Foreskin keratinocyte (primary cell): ENCODE measurements at places on chromosomes 3 and 15.

DNA sequence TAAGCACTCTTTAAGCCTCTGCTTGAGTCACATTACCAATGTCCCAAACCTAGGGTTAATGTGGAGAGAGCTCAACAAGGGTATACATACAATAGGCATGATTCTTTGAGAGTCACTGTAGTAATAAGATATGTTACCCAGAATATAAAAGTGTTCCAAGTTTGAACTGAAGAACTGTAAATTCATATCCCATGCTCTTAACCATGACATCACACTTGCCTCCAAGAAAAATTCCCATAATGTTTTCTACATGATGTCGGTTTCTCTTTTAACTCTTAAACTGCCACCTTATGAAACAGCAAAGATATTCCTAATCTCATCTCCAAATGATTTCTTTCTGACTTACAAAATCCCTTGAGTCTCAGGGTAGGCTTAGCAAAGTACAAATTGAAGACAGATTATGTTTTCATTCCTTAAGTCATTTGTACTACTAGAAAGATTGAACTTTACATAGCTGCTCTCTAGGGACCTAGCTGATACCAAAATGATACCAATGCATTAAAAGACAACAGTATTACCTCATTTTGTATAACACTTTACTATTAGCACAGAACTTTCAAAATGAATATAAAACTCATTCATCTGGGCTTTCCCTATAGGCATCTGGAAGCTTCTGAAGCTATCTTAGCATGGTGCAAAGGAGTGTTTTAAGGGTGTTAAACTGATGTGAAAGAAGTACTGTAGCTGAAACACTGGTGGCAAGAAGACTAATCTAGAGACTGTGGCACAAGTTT is 127.1 kb downstream of the KCNMB2 start:
- no peak for DNase-seq

DNA sequence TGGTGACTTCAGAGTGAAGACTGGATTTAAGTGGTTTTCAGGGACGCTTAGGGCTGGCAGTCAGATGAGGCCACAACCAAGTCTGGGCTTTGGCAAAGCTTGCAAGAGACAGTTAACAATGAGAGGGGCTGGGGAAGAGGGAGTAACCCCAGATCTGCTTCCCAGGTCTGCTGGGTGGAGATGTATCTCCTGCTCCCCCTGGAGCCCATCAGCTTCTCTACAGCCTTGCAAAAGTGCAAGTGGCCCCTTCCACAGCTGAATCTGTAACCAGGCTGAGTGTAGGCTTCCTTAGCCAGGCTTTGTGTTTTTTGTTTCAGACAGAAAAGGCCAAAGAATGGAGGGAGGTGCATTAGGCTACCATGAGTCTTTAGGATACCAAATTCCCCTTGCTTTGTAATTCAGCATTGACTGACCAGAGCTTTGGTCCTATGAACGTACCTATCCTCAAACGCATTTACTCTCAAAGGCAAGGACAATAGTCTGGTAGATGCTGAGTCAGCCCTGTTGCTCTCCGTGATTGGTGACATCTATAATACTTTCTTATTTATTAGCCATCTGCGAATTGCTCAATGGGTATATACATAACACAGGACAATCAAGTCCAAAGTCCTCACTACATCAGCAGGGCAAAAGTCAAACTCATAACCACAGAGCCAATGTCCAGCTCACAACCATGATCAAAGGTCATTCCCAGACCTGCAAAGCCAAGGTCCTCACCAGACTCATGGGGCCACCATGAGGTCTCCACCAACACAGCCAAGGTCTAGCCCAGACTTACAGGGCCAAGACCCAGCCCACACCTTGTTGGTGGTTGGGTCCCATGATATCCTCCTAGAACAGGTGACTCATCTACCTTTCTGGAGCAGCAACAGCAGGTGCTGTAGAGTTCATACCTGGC is 17.1 kb downstream of the CCDC13 start:
- DNase-seq, result no peak

DNA sequence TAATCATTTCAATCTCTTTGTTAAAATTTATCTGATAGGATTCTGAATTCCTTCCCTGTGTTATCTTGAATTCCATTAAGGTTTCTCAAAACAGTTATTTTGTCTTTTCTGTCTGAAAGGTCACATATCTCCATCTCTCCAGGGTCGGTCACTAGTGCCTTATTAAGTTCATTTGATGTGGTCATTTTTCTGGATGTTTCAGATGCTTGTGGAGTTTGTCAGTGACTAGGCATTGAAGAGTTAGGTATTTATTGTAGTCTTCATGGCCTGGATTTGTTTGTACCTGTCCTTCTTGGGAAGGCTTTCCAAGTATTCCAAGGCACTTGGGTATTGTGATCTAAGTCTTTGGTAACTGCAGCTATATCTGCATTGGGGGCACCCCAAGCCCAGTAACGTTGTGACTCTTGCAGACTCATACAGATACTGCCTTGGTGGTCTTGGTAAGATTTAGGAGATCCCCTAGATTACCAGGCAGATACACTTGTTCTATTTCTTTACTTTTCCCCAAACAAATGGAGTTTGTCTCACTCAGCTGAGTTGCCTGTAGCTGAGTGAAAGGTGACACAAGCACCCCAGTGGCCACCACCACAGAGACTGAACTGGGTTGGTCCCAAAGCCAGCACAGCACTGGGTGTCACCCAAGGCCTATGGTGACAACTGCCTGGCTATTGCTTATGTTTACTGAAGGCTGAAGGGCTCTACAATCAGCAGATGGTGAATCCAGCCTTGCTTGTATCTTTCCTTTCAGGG is 18.9 kb upstream of the SLC27A2 start:
- peak; percentile 81 for DNase-seq

DNA sequence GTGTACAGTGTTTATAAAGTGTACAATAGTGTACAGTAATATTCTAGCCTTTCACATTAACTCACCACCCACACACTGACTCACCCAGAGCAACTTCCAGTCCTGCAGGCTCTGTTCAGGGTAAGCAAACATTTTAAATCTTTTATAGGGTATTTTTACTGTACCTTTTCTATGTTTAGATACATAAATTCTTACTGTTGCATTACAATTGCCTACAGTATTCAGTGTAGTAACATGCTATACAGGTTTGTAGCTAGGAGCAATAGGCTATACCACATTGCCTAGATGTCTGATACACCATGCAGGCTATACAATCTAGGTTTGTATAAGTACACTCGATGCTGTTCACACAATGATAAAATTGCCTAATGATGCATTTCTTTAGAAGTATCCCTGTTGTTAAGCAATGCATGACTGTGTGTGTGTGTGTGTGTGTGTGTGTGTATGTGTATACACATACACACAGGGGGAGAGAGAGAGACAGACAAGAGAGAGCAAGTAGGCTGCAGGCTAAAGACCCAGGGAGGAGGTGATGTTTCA is 72.5 kb upstream of the PRR23C start:
- peak; percentile 14 for DNase-seq

DNA sequence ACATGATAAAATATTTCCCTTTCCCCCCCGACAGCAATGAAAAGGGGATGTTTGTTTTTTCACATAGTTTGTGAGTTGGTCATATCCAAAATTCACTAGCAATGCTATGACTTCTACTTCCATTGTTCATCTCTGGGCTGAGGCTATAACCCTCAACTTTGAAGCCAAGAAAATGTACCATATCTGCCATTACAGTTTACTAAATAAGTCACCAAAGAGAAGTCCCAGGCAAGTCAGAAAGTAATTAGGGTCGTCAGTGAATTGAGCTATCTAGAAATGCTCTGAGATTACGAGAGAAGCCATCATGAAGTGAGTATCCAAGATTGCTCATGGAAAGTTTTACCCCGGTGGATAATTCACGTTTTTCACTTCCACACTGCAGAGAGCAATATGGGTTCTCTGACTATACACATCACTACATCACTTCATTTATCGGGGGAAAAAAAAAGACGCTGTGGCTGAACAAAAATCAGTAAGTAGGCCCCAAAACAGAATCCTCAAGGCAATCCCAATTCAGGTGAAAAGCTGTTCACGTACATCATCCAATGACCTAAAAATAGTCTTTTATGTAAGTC is 1.4 kb downstream of the PEAK1 start:
- no peak for DNase-seq

DNA sequence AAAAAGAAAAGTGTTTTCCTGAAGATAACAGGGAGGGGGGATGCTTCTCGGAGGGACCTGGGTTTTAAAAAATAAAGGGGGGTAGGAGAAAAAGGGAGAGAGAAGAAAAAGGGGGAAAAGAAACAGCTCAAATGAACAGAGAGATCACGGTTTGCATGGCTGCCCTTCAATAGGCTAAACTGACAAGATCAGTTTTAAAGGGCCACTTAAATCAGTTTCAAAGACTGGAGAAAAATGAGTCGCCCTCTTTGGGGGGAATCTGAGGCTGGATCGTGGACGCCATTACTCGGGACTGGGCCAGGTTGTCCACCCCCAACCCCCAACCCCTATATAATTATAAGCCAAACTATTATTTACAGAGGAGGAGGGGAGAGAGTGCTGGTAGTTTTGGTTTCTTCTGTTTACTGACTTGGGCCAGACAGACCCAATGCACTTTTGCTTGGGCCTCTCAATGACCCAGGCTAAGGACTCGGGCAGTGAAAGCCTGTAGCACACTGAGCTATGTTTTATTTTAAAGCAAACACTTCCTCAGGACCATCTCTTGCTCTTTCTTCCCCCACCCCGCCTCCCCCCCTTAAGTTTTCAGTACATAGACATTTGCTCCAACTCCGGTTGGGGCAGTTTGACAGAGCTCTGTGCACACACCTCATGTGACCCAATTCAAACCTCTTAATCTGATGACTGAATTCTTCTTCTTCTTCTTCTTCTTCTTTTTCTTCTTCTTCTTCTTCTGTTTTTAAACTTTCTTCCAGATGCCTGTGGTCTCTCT is 6.3 kb downstream of the NR2F2 start:
- no peak for DNase-seq

DNA sequence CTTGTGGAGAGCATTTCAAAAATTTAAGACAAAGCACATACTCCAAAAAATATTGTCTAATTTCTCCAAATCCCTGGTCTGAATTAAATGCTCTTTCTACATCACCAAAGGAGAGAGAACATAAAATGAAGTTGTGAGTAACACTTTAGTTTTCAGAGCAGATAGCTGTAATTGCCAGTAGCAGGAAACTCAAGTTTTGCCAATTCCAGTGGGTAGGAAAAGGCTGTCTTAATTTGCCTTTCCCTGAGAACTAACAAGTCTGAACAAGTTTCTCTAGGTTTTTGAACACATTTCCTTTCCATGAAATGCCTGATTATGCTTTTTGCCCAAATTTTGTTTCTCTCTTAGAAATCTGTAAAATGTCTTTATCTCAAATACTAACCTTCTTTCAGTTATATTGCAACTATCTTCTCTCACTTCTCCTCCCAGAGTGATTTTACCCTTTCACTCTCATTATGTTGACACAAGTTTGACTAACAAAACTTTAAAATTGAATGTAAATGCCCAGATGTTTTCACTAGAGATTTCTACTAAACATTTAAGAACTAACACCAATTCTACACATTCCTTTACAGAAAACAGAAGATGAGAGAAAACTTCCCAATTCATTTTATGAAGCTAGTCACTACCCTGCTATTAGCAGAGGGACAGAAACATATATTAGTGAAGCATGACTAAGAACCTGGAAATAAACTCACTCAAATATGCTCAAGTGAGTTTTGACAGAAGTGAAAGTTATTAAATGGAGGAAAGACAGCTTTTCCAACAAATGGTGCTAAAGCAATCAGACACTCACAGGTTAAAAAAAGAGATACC is 38.4 kb downstream of the RFX7 start:
- DNase-seq, result peak; percentile 44

DNA sequence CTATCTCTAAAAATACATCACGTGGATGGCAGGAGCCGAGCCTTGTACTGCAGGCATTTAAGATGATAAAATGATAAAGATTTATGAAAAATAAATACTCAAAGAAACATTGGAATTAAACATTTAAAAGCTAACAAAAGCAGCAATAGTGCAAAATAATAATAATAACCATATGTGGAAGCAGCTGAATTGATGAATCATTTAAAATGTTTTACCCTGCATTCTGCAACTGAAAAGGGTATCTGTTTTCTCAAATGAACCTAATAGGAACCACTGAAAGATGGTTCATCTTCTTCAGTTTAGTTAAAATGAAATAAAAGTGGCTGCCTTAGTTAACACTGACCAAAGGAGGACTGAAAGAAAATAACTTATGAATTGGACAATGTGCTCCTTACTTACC is 436.1 kb downstream of the TUSC7 start:
- no peak for DNase-seq

- peak; percentile 57 for DNase-seq
These were observed 30.9 kb downstream of the ITPR1 start for GRCh38 chr3:4523710-4524698.

- no peak for DNase-seq
These were observed 201.1 kb downstream of the TLE3 start for GRCh38 chr15:69896606-69897005.

DNA sequence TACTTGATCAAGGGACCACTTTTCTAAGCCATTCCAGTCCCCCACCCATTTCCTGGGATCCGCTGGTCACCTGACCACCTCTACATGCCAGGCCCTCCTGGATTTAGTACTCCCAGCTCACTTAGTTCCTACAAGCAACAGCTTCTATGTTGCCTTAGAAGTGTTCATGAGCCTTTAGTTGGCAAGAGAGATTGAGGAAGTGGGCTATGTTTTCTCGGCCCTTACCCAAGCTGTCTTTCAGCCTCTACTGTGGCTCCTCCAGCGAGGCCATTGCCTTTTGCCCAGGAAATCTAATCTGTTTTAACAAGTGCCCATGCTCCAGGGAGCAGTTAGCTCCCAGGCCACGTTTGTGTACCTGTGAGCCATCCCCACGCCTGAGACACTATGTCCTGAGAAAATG is 4.5 kb upstream of the PRKAR2A start:
- no peak for DNase-seq

DNA sequence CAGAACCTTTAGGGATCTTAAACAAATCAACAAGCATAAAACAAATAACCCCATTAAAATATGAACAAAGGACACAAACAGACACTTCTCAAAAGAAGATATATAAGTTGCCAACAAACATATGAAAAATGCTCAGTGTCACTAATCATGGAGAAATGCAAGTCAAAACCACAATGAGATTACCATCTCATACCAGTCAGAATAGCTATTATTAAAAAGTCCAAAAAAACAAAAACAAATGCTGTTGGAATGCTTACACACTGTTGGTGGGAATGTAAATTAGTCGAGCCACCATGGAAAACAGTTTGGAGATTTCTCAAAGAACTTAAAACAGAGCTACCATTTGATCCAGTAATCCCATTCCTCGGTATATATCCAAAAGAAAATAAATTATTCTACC is 423.6 kb downstream of the OTOL1 start:
- DNase-seq, result no peak

DNA sequence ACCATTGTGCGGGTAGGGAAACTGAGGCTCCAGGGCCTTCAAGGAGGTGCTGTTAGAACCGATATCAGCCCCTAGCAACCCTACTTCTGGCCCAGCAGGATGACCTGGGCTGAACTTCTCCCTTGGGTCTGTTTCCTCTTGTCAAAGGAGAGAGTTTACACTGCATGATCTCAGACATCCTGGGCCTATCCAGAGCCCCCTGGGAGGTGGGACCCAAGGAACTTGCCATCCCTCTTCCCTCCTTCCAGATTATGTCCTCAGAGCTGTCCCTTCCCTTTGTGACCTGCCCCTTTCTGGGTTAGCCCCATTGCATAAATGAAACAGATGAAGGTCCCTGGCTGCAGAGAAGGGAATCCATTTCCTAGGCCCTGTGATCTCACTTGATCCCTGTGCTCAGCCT is 12.3 kb upstream of the DNAH1 start:
- DNase-seq, result no peak

GRCh38 chr3:174767406-174767805 is 91.7 kb upstream of the NAALADL2 start:
- no peak for DNase-seq
